Uterus (tissue), 4 donors: ENCODE measurements at places on chromosomes 4 and X.

DNA sequence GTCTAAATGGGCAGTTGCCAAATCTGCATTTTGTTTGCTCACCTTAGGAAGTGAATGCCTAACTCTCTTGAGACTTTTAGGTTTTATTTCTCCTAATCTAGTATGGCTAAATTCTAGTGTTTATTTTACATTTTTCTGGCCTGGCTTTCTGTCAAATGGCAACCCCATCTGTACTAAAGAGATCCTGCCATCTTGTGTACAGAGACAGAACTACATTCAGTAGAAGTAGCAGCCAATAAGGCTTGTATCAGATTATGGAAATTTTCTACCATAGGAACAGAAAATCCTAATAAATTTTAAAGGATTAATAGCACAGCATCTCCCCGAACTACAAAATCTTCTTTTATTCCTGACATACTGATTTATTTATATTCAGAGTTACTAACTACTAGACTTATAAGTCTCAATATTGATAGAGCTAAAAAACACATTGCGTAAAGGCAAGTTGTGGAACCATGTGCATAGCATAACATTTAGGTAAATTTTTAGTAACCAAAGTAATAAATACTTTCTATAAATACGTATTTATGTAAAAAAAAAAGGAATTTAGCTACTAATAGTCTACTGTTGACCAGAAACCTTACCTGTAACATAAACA lies 45.5 kb downstream of the TMEM144 start:
- no peak for DNase-seq

DNA sequence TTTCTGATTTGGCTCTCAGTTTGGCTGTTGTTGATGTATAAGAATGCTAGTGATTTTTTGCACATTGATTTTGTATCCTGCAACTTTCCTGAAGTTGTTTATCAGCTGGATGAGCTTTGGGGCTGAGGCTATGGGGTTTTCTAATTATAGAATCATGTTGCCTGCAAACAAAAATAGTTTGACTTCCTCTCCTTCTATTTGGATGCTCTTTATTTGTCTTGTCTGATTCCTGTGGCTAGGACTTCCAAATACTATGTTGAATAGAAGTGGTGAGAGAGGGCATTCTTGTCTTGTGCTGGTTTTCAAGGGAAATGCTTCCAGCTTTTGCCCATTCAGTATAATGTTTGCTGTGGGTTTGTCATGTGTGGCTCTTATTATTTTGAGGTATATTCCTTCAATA lies 734.7 kb upstream of the FAM241A start:
- no peak for DNase-seq

GRCh38 chr4:1504595-1505500 lies 98.6 kb upstream of the NKX1-1 start:
- peak; percentile 4 for DNase-seq

GRCh38 chr4:75699299-75699698 lies 25.1 kb upstream of the USO1 start:
- DNase-seq, result no peak

DNA sequence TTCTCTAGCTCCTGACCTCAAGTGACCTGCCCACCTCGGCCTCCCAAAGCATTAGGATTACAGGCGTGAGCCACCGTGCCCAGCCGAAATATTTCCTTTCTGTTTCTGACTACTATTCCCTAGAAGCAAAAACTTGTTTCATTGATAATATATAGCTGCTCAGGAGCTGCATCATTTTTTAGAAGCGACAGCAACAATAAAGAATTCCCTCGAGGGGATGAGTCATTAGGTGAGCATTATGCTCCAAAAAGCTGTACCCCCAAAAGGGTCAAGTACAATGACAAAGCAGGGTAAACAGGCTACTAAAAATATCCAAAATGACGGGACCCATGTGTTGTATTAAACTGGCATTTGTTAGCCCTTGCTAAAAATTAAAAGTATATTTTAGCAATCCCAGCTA lies 67.0 kb downstream of the RBM47 start:
- DNase-seq, result no peak

DNA sequence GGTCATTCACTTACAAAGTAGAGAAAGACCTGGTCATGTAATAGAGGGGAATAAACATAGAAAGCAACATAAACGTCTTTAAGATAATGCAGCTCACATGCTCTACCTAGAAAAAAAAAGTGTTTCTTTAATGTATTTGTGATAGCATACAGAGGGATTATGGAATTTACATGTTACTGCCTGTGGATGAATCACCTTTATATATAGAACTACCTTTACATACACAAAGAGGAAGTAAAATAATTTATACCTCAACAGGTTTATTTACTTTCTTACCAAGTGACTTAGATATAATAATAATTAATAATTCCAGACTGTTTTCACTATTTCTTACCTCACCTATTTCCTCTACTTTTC lies 81.5 kb downstream of the PPP3CA start:
- DNase-seq, result no peak

DNA sequence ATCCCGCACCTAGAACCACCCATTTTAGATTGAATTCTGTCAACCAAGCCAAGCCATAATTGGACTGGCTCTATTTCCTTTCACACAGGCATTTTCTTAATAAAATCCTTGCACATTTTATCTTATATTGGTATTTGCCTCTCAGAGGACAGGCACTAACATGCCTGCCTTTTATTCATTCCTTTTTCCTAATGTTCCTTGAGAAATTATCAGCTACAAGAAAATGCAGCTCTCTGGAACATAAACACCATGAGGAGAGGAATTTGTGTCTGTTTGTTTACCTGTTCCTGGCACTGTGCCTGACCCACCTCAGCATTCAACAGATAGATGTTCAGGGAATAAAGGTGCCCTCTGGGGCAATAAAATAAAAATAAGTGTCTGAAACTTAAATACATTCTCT lies 116.2 kb downstream of the PDHA2 start:
- no peak for DNase-seq

- DNase-seq, result no peak
Measured at GRCh38 chr4:98503676-98504075, 154.7 kb downstream of the TSPAN5 start.

- DNase-seq, result no peak
Measured at GRCh38 chr4:25938787-25939186, 24.8 kb downstream of the SMIM20 start.
